Mammary epithelial cell (primary cell): ENCODE measurements at places on chromosomes 13 and 19.

- DNase-seq, result no peak
Observed at GRCh38 chr13:70842062-70842644, 733.9 kb upstream of the KLHL1 start.

DNA sequence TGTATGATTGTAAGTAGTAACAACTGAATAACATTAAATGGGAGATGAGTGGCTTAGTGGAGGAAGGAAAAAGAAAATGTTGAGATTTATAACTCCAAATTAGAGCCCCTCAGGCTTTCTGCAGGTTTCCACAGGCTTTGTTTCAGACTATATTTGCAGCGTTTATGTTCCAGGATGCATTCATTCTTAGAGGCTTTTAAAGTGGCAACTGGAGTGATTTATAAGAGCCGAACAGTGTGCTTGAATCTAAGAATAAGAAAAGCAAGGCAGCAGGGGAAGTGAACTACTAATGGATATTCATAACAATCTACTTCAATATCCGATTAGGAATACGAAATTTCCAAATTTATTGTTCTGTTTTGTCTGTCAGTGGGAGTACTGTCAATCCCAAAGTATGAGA lies 91.0 kb downstream of the UFM1 start:
- no peak for DNase-seq

- DNase-seq, result no peak
Observed at GRCh38 chr13:52673465-52673864, 20.8 kb downstream of the SUGT1 start.

DNA sequence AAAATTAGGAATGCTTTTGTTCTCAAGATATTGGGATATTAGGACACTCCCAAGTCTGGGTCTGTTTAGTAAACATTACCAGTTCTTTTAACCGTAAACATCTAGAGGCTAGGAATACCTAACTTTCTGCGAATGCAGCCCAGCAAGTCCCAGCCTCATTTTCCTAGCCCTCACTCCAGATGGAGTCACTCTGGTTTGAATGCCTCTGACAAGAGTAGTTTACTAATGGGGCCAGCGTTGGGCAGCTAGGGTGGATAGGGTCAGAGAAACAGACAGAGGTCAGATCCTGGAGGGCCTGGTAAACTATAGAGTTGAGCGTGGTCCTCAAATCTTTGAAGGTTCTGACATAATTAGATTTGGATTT lies 53.6 kb downstream of the WDFY2 start:
- no peak for DNase-seq

DNA sequence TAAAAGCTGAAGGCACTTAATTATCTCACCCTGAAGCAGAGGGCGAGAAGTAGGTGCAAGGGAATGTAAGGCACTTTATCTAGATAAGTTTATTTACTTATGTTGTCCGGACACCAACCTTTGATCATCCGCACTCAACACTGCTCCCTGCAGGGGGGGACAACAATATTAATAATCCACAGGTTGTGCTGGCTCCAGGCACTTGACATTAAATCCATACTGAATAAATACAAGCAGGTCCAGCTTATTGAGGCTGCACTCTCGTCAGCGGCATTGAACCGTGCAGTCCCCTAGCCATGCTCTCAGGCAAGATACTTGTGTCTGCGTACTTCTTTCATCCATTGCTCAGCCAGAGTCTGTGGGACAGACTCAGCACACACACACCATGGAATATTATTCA lies 374.5 kb upstream of the NBEA start:
- no peak for DNase-seq

DNA sequence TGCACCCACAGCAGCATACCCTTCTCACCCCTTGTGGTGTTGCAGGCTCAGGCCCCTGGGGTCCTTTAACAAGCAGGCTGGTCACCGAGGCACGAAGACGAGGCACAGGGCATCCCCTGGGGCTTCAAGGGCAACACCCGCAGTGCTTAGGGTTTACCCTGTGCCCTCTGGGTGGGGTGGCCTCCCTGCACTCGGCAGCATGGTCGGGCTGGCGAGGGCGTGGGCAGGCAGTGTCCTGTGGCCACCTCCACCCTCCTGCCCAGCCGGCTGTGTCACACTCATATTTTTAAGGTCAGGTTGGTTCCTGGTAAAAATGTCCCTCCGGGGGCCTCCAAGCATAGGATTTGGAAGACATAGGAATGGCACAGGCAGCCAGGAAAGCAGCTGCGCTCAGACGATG lies 11.4 kb upstream of the ZNF135 start:
- no peak for DNase-seq

- peak; percentile 22 for DNase-seq
Observed at GRCh38 chr13:31797154-31797775, 57.9 kb downstream of the RXFP2 start.
